ENCODE measurements at places on chromosomes 6 and 20. TPM values are rescaled to one million over a fixed set of nuclear protein-coding genes. Genes with fewer than 3 reads are reported as not detected.

- peak; percentile 70 for DNase-seq
These were observed 51.9 kb downstream of the GCLC start for GRCh38 chr6:53492860-53493634.

MCM3 gene
- 78.8 TPM for total RNA-seq

DNA sequence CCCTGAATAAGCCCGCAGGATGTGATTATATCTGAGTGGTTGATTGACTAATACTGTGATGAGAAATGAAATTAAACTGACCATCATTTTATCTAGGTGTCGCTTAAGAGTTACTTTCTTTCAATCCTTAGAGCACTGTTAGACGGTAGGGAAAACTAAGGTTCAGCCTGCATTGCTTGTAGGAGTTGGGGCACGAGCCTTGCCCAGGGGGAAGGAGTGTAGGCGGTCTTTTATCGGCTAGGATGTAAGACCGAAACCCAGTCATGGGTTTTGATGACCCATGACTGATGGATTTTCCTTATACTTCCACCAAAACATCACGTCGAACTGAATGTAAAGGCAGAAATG is 392 bp upstream of the TASP1 start:
- no peak for DNase-seq

DNA sequence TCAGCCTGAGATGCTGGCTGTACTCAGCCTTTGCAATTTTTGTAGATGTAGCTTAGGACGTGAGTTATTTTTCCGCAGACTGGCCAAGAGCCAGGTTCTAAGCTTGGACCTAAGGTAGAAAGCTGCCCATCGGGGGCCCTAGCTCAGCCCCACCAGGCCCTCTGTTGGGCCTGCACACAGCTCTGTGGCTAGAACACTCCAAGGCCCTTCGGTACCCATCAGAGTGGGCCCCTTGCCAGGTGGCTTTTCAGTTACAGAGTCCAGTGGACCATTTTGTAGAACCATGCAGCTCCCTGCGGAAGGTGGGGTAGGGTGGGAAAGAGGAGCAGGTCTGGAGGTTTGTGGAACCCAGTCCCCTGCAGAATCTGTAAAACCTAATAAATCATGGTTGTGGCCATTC is 22.6 kb downstream of the UCKL1 start:
- DNase-seq = no peak

BANF2 gene
- not detected for total RNA-seq

GRCh38 chr6:16316741-16317251 is 78.4 kb downstream of the GMPR start:
- peak; percentile 51 for DNase-seq

DNA sequence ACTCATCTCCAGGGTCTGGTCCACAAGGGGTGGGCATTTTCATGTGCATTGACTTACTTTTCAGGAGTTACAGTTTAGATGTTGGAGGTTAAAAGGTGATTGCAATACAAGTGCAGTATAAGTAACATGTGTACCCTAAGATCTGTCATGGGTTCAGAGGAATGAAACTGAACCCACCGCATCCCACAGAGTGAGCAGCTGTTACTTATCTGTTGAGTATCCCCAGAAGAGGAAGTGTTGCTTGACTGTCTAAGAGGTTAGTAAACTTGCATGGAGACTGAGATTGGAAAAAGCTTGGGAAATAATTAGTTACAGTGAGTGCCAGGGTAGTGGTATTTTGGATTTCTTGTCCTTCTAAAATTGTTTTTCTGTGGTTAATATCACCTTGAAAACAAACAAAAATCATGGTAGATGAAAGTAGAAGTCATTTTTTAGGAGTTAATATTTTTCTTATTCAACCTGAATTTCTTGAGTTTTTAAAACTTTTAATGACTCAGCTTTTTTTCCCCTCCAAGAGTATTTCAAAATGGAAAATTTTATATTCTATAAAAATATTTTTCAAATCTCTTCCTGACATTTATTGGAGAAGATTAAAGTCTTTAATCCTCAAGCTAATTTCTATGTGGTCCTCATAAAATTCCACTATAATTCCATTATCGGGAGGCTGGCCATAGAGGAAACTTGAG is 306.1 kb downstream of the ZNF217 start:
- no peak for DNase-seq

DNA sequence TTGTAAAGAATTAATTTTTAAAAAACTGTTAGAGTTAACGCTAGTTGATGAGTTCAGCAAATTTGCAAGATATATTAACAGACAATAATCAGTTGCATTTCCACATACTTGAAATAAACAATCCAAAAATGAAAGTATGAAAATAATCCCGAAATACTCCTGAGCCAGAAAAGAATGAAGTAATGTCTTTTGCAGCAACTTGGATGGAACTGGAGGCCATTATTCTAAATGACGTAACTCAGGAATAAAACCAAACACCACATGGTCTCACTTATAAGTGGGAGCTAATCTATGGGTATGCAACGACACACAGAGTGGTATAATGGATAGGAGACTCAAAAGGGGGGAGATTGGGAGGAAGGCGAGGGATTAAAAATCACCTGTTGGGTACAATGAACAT is 872.9 kb upstream of the GJE1 start:
- no peak for DNase-seq

DNA sequence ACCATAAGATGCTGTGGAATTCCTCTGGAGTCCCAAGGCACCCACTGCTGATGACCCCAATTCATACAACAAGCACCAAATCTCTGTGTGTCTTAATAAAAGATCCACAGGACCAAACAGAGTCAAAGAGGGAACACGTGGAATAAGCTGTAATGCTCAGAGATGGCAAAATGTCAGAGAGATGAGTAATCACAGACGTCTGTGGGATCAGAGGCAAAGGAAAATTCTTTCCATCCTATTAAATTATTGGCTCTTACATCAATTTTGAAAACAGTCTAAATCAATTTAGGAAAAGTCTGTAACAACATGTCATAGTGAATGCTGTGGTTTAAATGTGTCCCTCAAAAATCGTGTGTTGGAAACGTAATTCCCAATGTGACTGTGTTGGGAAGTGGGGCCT is 17.5 kb upstream of the SAMD3 start:
- no peak for DNase-seq

SNPH gene
- total RNA-seq = 6.3 TPM

- DNase-seq = no peak
These were observed 127.6 kb upstream of the AKAP12 start for GRCh38 chr6:151112130-151112529.

PRL gene
- total RNA-seq = not detected

DNA sequence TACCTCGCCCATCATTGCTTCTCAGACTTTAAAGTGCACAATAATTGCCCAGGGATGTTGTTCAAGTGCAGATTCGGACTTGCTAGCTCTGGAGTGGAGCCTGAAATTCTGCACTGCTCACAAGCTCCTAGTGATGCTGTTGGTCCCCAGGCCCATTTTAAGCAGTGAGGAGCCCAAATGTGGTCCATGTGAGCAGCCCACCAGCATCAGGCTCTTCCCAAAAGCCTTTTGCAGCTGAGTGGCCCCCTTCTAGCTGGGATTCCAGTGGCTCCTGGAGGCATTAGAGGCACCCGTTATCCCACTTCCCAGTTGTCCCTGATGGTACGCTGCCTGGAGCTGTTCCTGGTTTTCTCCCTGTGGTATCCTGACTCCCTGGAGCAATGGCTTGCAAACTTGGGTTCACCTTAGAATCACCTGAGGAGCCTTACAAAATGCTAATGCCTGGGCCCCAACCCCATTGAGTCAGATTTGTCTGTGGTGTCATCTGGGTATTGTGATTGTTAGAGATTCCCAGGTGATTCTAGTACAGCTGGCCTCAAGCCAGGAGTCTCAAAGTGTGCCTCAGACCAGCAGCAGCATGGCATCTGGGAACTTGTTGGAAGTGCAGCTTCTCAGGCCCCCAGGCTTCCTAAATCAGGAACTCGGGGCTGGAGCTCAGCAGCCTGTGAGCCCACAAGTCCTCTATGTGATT is 186.9 kb upstream of the SLC24A3 start:
- no peak for DNase-seq

TSBP1 gene
- not detected for total RNA-seq

GRCh38 chr6:108751851-108752732 is 96.1 kb upstream of the ARMC2 start:
- no peak for DNase-seq

PSORS1C2 gene
- total RNA-seq = not detected

GRCh38 chr6:7201732-7202541 is 94.2 kb downstream of the RREB1 start:
- no peak for DNase-seq

C6orf141 gene
- 42.3 TPM for total RNA-seq

DNA sequence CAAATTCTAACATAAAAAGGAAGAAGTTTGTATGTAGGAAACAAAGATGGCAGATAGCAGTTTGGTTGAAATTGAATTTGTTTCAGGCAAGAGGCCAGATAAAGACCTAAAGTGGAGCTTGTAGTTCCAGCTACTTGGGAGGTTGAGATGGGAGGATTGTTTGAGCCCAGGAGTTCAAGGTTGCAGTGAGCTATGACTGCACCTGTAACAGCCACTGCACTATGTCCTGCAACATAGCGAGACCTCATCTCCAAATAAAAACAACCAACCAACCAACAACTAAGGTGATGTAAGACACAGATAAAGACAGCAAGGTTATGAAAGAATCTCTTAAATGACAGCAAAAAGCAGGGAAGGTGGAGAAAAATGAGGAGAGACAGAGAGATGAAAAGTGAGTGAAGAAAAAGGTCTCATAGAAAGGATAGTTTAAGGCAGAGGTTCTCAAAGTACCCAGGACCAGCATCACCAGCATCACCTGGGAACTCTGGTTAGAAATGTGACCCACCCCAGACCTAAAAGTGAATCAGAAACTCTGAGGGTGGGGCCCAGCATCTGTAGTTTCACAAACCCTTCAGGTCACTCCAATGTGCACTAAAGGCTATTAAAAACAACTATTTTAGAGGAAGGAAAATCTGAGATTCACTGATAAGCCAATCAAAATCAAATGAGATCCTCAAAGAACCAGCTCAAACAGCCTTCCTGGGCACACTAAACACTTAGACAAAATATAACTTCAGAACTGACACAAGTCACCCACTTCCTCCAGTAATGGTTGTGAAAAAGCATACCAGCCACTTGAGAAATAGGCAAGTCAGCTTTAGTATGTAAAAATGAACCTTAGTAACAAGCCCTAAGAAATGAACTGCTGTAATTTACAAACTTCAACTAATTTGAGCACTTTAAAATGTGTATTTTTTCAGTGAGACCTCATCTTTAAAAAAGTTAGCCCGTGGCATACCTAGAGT is 57.6 kb downstream of the FAM184A start:
- no peak for DNase-seq

DNA sequence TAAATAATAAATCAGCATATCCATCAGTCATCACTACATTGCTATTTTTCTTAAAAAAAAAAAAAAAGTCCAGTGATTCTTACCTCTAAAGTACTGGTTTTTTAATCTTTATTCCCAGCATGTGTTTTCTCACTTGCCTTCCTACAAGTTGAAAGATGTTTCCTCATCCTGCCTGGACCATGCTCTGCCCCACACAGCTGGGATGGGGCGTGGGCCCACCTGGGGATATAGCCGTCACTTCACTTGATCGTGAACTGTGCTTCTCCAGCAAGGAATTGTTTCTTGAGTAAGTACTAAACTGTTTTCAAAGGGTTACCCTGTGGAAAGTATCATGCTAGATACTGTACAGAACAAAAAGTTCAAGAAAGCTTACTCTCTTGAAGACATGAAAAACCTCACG is 212.6 kb upstream of the HTR1E start:
- DNase-seq = no peak

DAAM2 gene
- 0.14 TPM for total RNA-seq

DNA sequence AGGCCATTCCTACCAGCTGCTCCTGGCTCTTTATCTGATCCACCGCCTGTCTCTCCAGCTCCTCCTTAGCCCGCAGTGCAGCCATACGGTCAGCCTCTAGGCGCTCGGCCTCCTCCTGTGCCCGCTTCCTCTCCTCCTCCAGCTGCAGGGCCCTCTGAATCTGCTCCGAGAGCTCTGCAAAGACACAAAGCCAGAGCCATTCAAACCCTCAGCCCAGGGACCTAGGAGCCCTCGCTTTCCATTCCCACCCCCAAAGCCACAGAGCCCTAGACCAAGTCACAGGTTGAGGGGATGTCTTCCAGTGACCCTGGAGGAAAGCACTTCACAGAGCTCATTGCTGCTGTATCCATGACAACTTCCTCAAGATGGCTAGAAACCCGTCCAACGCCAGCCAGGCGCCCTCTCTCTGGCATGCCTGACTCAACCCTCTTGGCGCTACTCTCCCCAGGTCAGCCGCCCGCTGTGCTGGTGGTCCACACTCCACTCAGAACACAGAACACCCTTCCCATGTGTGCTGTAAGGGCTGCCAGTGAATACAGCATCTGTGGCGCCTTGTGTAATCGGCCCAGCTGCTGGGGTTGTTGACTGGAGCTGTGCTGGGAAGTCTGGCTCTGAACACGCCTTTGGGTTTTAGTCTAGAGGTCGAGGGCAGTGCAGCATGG is 49.3 kb downstream of the EZR start:
- no peak for DNase-seq

GRCh38 chr6:166206066-166206465 is 38.4 kb upstream of the TBXT start:
- no peak for DNase-seq

ZSCAN31 gene
- total RNA-seq = 25.7 TPM

DNA sequence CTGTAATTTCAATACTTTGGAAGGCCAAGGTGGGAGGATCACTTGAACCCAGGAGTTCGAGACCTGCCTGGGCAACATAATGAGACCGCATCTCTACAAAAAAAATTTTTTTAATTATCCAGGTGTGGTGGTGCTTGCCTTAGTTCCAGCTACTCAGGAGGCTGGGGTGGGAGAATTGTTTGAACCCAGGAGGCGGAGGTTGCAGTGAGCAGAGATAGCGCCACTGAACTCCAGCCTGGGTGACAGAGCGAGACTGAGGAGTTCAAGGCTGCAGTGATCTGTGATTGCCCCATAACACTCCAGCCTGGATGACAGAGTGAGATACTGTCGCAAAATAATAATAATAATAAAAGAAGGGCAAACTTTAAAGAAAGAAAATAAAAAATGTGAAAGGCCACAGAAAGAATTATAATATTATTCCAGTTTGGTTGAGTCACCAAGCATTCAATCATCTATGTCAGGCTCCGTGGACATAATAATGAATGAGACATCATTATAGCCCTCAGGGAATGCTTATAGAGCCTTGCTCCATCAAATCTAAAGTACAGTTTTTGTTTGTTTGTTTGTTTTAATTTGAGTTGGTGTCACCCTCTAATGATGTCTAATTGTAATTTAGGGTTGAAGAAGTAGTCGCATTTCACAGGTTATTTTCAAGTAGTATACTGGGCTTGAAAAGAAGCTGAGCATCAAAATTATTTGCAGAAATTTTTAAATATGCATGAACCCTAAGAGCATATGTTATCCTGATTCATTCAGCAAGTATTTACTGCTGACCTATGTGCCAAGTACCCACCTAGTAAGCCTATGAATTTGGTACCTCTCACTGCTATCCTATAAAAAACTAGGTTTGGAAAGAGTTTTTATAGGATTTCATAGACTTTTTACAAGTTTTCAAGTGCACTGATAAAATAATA is 15.1 kb downstream of the GLYATL3 start:
- no peak for DNase-seq

All from dermis blood vessel endothelial cell (primary cell).